ENCODE measurements at places on chromosomes 1 and 21.
A peak's percentile ranks its signal among the peaks of the same experiment; 100 is the strongest.

GRCh38 chr1:36420836-36421317 lies 23.2 kb upstream of the LSM10 start:
- peak; percentile 26 for DNase-seq

- DNase-seq, result no peak
Observed at GRCh38 chr1:222335586-222335985, 212.3 kb downstream of the HHIPL2 start.

GRCh38 chr1:84960371-84960770 lies 36.5 kb downstream of the MCOLN2 start:
- DNase-seq, result peak; percentile 91

DNA sequence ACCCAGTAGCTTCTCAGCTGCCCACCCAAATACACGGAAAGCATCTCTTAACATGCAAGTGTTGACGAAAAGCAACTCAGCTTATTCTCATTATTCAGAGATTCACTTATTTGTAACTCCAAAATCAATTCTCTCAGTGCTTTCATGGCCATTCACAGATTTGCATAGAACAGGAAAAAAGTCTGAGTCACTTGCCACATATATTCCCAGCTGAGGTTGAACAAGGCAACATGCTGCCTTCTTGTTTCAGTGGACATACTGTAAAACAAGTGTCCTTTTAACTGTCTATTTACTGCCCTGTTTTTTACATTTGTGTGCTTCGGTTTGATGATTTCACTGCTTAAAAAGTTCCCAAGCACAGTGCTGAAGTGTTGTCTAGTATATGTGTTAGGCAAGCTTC lies 273.0 kb downstream of the LTN1 start:
- no peak for DNase-seq

DNA sequence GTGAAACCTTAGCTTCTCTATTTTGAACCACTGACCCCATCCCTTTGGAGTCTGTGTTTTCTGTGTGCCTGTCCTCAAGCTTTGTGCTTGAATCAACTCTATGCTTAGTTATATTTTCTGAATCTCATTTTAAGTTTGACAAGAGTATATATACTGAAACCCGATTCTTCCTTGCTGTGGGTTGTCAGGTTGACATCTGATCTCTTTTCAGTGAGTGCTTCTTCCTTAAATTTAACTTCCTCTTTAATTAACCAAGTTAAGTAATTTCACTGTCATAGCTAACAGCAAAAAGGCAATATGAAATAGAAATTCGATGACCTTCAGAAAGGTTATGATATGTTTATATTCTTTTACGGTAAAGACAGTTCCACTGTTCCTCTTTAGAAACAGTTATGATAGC lies 69.4 kb downstream of the C1orf21 start:
- no peak for DNase-seq

GRCh38 chr1:181151378-181152326 lies 63.2 kb downstream of the IER5 start:
- no peak for DNase-seq

GRCh38 chr21:35509001-35509704 lies 460.1 kb upstream of the RUNX1 start:
- DNase-seq, result no peak

GRCh38 chr1:224348137-224348536 lies 8.5 kb upstream of the CNIH4 start:
- DNase-seq, result no peak

GRCh38 chr1:216456682-216457081 lies 33.4 kb upstream of the USH2A start:
- DNase-seq, result no peak

DNA sequence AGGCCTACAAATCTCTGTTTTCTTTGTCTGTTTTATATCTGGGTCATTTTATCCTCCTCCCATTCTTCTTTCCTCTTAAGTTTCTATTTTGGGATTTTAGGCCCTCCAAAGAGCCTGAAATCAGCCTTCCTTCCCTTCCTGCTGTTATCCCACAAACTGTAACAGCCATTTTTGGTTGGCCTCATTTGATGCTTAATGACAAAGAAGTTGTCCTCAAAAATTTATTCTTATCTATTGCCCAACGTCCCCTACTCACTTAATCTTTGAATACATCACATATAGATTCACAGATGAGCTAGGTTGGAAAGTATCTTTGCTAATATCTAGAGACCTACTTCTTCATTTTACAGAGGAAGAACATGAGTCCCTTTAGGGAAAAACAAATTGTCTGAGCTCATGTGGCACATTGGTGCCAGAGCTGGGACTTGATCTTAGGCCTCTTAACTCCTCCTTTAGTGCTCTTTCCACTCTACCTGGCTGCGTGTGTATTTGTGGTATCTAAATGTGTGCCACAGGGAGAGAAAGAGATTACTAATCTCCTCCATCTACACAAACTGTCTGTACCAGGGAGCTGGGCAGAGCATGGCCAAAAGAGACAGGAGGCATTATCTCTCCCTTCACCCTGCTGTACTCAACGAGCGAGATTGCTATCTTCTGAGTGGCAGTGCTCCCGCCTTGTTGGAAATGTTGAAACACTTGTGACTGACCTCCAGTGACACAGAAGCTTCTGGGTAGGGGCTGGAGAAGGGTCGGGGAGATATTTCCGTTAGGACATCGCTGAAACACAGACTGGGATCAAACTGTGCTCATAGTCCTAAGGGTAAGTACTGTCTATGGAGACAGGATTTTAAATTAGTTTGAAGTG lies 30.1 kb downstream of the RHEX start:
- DNase-seq, result no peak

DNA sequence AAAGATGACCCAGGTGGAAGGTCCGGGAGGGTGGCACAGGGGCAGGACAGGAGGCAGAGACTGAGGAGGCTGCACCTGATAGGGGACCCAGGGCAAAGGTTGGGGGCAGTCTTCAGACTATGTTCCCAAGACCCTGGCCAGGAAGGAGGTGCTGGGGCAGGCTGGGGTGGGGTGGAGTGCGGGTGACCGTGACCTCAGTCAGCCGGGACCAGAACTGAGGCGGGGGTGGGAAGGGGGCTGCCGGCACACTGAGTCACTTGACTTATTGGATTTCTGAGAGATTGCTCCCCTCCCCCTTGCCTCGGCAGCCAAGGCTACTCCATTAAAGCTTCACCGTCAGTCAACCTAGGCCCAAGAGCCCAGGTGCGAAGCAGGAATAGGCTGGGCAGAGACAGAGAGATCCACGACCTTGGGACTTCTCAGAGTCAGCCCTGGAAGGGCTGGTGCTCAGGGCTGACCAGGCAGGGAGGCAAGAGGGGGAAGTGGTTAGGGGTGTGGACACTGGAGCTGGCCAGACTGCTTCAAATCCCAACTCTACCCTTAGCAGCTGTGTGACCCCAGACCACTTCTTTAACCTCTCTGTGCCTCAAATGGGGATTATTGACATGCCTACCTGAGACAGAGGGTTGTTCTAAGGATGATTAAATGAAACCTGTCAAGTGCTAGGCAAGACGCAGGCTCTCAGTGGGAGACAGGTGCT lies 47.9 kb upstream of the LAPTM5 start:
- no peak for DNase-seq

DNA sequence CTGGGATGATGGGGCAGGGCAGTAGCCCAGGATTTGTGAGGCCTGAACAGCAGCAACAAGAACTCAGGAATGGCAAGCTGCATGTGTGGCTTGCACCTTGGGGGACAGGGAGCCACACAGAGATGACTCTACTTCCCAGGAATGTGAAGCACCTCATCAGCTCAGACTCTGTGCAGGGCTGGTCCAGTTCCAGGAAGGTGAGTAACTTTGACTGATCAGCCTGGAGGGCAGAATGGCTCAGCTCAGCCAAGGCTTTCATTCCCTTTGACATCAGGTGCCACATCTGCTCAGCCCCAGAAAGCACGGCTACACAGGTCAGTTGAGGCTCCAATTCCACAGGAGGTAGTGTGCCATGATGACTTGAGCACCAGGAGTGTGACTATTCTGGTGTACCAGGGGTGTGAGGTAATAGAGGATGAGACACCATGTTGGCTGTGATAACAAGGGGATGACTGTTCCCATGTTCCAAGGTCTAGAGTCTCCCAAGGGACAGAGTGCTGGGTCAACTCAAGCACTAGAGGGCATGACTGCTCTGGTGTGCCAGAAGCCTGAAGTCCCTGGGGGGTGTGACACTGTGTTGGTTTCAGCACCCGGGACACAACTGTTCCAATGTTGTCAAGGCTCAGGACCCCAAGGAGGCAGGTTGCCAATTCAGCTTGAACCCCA lies 625.8 kb upstream of the ADGRL2 start:
- DNase-seq, result no peak

GRCh38 chr1:198387587-198387986 lies 152.9 kb downstream of the ATP6V1G3 start:
- peak; percentile 71 for DNase-seq

DNA sequence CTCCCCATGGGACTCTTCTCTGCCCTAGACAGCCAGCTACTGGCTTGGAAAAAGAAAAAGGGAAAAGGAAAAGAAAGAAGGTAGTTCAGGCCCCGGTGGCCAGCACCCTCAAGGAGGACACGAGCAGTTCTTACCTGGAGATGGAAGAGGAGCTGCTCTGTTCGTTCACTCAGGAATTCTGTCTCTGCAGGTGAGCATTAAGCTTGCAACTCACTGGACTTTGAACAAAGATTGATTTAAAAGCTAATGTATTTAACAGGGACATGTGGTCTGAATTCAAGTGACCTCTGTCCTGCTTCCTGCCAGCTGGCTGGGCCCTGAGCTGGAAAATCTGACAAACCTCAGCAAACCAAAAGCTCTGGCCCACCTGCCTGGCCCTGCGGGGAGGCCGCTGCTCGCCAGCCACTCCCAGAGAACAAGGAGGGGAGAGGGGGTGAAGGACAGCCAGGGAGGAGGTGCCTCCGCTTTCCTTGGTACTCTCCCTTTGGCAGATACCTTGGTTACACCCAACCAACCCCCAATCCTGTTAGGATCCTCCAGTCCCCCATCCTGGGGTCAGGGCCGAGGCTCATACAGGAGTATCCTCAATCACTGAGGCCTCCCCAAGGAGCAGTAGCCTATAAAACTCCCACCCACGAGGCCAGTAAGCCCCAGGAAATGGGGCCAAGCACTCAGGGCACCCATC lies at the start of gene PDZK1:
Gene PDZK1, minus strand, starts transcription at position 186 of the 685 bp plus-strand sequence. CDS start 19,347 bp downstream, outside the sequence.
- no peak for DNase-seq

GRCh38 chr21:45336870-45337269 lies 49.2 kb upstream of the POFUT2 start:
- no peak for DNase-seq

DNA sequence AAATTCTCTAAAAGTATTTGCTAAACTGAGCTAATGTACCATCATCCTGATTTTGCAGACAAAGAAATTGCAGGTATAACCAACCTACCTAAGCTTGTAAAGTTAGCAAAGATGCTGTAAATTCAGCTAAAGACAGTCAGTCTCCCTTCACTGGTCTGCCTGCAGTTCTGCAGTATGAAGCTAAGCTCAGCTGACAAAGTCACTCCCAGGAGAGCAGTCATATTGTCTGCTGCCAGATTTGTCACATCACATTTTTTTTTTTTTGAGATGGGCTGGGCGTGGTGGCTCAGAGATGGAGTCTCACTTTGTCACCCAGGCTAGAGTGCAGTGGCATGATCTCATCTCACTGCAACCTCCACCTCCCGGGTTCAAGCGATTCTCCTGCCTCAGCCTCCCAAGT lies 8.9 kb upstream of the CMPK1 start:
- no peak for DNase-seq

- no peak for DNase-seq
Observed at GRCh38 chr1:21659099-21659923, 9.8 kb downstream of the RAP1GAP start.

DNA sequence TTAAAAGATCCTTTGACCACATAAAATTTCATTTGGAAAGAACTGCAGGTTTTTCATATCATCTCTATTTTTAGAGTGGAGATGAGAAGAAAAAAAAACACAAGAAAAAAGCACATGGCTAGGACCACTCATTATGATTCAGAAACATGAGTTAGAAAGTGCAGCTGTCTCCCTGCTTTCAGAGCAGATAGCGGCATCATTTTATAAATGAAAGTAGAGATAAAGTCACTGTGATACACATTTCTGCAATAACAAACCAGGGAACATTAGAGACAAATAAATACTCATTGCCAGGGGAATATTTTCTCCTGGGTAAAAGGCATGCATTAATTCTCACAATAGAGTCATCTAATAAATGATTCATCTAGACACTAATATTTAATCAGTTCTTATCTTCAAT lies 87.5 kb upstream of the PLPPR4 start:
- DNase-seq, result no peak

DNA sequence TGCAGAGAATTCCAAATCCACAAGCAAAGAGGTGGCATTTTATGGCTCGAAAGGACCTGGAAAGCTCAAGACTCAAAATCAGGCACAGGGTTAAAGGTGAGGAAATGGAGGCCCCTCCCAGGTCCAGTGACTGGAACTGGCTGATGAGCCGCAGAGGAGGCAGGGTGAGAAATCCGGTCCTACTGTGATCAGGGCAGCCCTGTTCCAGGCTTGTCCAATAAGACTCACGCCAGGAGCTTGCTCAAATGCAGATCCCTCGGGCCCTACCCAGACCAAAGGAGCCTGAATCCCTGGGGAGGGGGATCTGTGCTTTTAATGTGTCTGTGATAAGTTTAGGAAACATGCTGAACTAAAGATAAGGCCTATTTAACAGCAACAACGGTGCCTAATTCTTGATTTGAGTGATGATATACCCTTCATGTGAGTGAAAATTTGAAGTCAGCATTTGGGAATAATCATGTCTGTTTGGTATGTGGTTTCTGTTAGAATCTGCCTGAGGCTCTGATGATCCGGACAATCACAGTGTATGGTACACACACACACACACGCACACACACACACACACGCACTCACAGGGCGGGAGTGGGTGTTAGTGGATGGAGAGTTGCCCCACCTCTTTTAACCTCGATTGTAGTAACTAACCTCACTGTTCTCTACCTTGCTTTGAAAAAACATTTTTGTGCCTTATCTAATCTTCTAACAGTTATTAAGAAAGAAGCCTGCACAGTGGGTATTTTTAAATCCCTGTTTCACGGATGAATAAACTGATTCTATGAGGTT lies 54.1 kb upstream of the LYST start:
- DNase-seq, result no peak

- no peak for DNase-seq
Observed at GRCh38 chr1:110123224-110123623, 11.0 kb downstream of the UBL4B start.

DNA sequence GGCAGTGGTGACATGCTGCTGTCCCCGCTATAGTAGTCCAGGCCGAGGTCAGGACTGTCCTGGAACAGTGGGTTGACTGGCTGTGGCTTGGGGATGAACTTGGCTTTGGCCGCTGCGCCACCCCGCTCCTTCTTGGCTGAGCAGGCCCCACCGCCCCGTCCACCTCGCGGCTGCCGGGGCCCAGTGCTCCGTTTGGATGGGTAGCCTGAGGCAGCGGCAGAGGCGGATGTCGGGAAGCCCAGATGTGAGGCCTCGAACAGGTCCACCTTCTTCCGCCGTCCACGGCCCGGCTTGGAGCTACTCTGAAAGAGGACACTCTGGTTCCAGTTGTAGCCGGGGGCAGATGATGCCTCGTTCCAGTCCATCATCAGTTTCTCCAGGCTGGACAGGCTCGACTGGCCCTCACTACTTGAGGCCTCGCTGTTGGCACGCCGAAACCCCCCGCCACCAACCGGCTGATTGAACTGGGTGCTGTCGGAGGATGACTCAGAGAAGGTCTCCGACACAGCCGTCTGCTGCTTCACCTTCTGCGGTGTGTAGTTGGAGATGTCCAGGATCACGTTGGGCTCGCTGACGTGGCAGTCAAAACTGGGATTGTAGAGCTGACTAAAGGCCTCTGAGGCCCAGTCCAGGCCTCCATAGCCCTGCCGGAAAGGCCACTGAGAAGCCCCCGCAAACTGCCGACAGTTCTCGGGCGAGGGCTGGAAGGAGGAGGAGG lies 55.6 kb downstream of the AHDC1 start:
- DNase-seq, result no peak

Measured in AG04449 (cell line).